ENCODE measurements at places on chromosomes 7 and 10.

DNA sequence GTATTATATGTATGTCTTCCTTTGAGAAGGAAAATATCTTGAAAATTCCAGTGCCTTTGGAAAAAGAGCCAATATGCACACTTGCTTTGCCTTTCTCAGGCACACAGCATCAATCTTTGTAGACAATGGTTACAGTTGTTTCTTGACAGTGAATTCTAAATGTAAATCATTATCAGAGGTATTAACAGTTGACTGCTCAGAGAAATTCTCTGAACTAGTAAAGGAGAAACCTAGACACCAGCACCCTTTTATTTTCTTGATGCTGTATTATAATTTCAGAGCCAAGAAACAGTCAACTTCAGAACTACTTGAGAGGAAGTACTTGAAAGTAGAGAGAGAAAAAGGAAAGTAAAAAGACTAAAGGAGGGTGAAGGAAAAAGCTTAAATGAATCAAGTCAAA lies 185.8 kb upstream of the SMIM30 start:
- no peak for DNase-seq

GRCh38 chr7:15593382-15593781 lies 31.6 kb upstream of the AGMO start:
- no peak for DNase-seq

GRCh38 chr10:121312587-121312986 lies 285.7 kb downstream of the FGFR2 start:
- no peak for DNase-seq

DNA sequence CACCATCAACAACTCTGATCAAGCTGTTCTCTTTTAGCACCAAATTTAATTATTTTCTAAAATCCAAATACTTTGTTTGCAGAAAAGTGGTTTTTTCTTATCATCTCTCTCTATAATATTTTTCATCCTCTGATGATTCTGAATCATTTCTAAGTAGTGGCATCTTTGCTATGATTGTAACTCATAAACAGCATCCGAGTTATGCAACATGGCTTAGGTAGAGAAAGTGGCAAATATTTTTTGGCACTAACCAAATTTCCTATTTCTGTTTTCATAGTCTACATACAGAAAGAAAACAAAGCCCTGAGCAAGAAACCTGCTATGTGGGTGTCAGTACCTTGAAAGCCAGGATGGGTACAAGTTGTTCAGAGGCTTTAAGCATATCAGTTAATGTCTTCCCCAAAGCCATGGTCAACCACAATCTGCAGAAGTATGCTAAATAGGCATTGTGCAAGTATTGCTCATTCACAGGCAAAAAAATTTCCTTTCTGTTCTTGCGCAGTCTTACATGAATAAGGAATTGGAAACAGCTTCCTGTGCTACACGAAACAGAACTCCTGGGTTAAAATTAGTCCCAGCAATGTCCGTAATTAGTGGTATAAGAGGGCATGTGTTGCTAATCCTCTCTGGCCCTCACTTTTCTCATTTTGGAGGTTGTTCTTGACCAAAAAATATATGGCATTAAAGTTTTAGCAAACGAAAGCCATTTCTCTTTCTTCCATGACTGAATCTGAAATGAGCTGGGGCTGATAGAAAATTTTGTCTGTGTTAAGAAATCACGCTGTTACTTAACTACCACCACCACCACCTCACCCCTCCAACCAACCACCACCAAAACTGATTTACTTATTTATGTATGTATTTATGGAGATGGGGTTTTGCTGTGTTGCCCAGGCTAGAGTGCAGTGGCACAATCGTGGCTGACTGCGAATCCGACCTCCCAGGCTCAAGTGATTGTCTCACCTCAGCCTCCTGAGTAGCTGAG lies 325.6 kb upstream of the MAGI2 start:
- no peak for DNase-seq

GRCh38 chr7:99308461-99309074 lies 17.1 kb upstream of the ARPC1A start:
- no peak for DNase-seq

- DNase-seq: no peak
These were observed 13.1 kb downstream of the MAT1A start for GRCh38 chr10:80276335-80276734.

DNA sequence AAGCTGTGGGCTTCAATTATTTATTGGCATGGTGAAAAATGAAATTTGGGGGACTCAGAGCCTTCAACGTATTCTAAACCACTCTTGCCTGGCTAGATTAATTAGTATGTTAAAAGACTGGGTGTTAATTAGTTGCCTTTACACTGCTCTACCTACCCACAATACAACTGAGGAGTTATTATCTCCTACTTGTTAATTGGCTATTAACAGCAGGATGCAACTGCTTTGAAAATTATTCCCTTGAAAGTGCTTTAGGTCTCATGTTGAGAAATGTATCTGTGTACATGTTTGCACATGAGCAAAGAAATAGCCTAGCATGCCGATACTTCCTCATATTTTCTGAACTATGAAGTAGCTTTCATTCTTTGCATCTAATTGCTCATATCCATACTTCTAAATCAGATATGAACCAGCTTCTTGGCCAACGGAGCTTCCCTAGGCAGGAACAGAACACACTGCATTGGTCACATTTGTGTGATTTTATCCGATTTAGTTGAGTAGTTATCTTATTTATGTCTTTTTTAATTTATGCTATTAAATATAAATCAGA lies 155.8 kb downstream of the GPAM start:
- no peak for DNase-seq

DNA sequence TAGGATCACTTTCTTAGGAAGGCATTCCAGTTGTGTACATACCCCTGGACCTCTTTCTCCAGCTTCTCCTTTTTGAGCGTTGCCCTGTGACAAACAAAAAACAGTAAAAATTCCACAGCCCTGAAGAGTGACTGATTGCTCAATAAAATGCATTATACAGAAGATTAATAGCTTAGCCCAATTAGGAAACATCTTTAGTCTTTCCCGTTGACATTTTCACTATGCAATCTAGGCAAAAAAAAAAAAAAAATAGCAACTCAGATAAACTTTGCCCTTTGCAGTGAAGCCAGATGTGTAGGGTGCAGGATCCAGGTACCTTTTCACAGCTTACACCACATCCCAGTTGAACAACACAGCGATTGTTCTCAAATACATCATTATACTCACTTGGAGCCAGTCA lies 17.9 kb downstream of the COL28A1 start:
- no peak for DNase-seq

- DNase-seq: no peak
These were observed 26.5 kb upstream of the TMEM229A start for GRCh38 chr7:124059375-124059774.

DNA sequence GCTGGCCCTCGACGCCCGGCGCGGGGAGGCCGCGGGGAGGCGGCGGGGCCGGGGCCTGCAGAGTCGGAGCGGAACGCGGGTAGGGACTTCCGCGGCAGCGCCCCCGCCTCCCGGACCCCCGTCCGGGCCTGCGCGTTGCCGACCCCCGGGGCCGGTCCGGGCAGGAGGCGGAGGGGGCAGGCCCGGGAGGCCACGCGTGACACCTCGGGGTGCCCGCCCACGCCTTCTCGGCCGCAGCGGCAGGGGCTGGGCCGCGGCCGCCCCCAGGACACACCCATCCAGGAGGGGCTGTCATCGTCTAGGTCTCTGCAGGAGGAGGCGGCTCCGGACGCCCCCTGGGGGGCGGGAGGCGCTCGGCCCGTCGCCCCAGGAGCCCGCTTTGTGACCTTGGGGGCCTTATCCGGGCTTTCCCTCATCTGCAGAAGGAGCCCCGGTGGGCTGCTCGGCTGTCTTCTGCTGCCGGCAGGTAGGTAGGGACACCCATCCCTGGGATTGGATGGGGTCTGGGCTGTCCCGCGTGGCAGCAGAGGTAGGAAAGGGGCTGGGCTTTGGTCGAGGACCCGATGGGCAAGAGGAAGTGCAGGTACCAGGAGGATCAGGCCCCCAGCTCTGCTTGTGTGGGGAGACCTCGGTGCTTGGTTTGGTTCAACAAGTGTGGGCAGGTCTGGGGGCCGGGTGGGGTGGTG lies 569 bp downstream of the ZNF316 start:
- peak; percentile 69 for DNase-seq

DNA sequence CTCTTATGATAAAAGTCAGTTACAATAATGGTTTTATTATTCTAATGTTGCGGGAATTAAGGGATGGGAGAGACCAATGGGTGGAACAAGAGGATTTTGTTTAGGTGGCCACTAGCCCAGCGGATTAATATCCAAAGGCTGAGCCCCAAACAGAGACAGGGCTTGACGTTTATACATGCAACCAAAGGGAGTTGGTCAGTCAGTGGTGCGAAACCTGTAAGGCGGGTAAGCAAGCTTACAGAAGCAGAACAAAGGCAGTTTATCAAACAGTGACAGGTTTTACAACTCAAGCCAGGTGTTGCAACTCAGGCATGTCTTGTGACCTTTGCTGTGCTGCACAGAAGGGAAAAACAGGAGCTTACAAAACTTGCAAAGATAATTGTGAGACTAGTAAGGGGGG lies 622.9 kb upstream of the MBL2 start:
- DNase-seq: no peak

- DNase-seq: peak; percentile 68
These were observed 24.3 kb upstream of the ZRANB1 start for GRCh38 chr10:124917428-124918190.

DNA sequence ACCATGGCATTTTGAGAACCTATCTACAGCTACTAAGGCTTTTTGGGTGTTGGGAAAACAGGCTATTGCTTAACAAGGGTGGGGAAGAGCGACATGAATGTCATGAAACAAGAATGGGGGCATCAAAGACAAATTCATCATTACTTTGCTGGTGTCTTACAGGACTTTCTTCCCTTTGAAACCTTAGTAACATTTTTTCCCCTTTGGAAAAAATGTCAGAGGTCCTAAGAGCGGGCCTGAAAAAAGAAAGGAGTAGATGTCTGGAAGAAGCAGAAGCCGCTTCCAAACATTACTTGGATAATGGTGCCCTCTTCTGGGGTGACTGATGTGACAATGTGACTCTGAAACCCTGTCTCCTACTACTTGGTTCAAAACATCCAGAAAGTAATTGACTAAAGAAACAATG lies 3.8 kb upstream of the DDX50 start:
- DNase-seq: peak; percentile 70

- peak; percentile 61 for DNase-seq
These were observed 133.7 kb upstream of the RSU1 start for GRCh38 chr10:16950656-16951601.

DNA sequence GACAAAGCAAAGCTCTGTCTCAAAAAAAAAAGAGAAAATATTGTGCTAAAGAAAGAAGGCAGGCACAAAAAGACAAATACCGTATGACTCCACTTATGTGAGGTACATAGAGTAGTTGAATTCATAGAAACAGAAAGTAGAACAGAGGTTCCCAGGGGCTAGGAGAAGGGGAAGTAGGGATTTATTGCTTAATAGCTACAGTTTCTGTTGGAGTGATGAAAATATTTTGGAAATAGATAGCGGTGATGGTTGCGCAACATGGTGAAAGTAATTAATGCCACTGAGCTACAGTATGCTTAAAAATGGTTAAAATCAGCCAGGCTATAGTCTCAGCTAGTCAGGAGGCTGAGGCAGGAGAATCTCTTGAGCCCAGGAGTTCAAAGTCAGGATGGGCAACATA lies 18.5 kb upstream of the NPFFR1 start:
- DNase-seq: no peak

DNA sequence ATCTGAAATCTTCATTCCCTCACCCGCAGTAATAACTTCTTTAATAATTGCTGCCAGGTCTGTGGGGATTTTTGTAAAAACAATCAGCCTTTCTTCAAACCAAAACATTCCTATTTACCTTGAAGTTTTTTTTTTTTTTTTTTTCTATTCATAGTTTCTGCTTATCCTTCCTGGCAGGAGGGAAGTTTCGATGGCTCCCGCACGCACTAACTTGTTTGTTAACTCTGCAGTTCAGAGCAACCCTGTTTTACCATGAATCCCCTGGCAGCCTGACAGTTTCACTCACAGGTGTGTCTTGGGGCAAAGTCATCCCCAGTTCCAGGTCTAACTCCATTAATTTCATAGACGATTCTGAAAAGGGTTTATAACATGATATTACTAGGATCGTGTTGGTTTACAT lies 149.3 kb downstream of the KLF6 start:
- DNase-seq: no peak

DNA sequence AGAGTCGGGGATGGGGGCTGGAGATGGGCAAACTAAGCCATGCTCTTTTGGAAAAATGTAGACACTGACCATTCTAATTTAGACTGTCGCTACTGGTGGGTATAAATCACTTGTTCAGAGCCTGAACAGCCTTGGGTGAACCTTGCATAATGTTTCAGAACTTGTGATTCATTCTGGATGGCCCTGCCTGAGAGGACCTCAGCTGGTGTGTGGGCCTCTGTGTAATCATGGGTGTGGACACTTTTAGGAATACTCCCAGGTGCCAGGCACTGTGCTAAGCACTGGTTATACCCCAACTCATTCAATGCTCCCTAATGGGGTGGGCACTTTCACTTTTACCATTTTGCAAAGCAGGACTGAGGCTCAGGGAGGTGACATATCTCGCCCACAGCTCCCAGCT lies 26.8 kb upstream of the TM9SF3 start:
- DNase-seq: no peak

DNA sequence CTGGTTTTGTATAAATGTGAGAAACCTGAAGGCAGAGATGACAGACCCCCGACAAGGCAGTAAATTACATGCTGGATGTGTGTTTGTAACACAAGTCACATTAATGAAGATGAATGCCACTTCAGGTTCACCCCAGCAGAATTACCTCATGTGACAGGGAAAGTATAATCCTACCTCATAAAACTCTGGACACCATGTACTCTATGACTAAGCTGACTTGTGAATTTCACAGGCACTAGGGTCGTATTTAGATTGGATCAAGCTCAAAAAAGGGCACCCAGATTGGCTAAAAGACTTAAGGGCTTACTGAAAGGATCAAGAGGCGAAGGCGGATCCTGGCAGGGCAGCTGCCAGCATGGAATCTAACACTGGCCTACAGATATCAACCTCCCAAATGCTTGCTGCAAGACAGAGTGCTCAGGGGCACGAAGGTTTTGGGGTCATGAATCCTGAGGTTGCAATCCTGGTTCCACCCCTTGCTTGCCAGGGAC lies 161.4 kb downstream of the PIP4K2A start:
- DNase-seq: no peak

DNA sequence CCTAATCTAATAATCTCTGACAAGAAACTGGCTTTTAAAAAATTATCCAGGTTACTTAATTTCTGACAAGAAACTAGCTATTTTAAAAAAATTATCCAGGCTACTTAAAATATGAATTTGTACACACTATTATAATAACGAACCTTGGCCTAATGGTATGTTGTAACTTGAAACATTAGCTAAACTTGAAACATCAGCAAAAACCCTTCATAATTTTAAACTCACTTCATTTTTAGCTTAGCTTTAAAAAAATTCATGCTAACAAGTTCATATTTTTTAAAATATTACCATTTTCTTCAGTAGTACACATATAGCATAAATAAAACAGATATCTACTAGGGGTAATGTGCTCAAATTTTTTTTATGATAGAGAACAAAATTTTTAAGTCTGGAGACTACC lies 35.6 kb downstream of the BRAF start:
- no peak for DNase-seq

All from HAP-1 (cell line).